ENCODE measurements at places on chromosomes 16 and 17.

- ATAC-seq = no peak
Observed at GRCh38 chr17:16459855-16460550, 32.0 kb downstream of the LRRC75A start.

DNA sequence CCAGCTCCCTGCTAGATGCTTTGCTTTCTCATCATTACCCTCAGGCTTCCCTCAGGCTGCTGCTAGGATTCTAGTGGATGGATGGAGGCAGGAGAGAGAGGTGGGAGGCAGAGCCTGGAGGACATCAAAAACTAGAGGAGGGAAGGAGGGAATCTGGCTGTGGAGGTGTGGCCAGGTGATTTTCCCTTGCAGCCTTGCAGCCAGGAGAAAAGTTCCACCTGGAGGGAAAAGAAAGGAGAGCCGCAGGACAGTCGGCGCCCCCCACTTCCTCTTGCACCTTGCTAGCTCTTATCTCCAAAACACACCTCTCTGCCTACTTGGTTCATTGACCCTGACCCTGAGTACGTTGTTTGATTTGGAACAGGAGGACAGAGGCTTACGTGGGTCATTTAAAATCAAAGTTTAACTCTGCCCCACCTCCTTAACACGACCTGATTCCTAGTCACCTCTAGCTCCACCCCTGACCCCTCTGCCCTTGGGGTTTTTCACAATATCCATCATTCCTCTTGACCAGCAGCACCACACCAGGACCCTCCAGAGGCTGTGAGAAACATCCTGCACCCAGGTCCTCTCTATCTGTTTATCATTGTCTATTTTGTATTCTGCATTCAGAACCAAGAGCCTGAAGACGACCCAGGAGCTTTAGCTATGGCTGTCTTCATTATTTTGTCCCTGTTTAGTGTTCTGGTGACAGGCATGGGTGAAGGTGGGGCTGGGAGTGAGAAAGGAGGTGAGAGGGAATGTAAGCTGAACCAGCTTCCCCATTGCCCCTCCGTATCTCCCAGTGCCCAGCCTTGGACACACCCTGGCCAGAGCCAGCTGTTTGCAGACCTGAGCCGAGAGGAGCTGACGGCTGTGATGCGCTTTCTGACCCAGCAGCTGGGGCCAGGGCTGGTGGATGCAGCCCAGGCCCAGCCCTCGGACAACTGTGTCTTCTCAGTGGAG is 15.9 kb downstream of the AOC3 start:
- no peak for ATAC-seq

GRCh38 chr16:67547423-67548264 is 14.7 kb upstream of the CTCF start:
- ATAC-seq = peak; percentile 12

- no peak for ATAC-seq
Observed at GRCh38 chr17:76421044-76421407, 31.9 kb downstream of the UBE2O start.

DNA sequence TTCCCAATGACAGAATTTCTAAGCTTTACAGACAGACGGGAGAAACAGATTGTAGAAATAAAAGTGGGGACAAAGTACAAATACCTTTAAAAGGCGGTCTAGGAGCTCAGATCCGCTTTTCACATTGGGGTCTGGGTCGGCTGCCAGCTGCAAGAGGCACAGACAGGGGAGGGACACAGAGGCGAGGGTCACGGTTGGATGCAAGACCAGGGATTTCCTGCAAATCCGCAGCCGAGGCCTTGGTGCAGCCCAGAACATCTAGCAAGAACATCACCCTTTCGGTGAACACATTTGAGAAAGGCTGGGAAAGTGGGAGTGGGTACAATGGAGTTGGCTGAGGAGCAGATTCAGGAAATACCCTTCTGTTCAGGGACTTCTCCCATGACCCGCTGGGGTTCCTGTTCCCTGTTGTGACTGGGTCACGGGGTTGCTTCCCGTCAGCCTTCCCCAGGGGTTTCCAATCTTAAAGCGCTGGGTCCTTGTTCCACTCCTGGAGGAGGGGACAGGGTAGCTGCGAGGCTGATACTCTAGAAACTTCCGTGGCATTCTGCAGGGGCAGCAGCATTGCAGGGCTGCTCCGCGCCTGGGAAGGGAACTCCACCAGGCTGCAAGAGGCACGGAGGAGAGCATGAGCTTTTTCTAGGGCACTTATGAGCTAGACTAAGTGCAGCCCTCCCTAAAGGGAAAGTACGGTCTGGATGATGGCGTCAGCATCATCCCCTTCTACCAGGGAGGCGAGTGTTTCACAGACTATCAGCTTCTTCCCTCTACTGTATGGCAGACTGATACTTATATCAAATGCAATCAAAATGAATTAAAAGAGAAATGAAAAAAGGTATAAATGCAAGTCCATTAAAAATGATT is 16.0 kb downstream of the VAC14 start:
- ATAC-seq = no peak

DNA sequence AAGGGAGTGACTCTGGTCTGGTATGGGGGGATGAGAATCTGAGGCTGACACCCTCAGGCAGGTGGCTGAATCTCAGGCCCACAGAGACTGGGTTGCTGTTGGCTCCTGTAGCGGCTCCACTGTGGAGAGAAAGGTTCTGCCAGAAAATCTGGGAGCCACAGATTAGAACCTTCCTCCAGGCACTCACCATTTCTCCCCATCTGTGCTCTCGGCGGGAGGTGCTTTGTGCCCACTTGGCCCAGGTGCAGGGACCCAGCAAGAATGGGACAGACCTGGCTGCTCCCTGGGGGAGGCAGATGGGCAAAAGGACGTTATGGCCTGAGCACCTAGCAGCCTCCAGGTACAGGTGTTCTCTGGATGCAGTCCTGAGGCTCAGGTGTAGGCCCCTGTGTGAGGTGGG is 20.1 kb downstream of the RAB11FIP3 start:
- ATAC-seq = no peak

- ATAC-seq = no peak
Observed at GRCh38 chr17:3889325-3890012, 3.4 kb downstream of the CAMKK1 start.

GRCh38 chr16:72164691-72165090 is 7.3 kb downstream of the PMFBP1 start:
- no peak for ATAC-seq

GRCh38 chr16:46690281-46691178 is 1.1 kb downstream of the ORC6 start:
- no peak for ATAC-seq

- no peak for ATAC-seq
Observed at GRCh38 chr17:58268774-58269556, 11.8 kb downstream of the MPO start.

- ATAC-seq = peak; percentile 69
Observed at GRCh38 chr16:4660454-4661007, 32.8 kb upstream of the NUDT16L1 start.

- no peak for ATAC-seq
Observed at GRCh38 chr16:3842994-3843393, 37.5 kb downstream of the CREBBP start.

DNA sequence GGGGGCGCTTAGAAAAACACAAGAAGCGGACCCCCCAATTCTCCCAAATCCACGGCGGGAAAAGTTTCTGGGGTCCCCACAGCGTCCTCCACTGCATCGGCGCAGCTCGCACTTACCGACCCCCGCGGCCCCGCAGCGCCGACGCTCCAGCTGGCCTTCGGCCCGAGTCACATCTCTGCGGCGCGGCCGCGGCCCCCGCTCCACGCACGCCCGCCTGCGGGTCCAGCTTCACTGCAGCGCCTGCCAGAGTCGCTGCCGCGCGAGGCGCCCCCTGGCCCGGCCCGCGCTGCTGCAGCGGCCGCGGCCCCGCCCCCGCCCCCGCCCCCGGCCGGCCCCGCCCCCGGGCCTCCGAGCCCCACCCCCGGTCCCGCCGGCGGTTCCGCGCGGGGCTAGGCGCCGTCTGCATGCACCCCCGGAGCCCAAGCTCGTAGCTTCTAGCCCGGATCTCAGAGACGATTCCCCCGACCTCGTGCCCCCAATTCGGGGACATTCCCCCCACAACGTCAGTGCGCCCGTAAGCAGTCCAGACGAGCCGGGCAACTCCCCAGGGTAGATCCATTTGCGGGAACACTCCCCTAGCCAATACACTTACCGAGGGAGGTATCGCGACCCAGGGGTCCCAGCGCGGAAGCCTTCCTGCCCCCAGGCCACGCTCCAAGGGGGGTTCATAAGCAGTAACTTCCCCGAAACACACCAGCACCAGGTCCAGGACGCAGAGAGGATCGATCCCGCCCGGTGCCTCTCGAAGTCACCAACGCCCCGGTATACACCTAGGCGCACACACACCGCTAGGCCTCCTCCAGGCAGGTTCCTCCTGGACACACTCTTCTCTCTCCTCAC is at the start of gene GPRC5B:
Gene GPRC5B (minus strand): TSS at position 238 of the 840 bp plus-strand sequence. CDS start 12,003 bp downstream, outside the sequence.
- ATAC-seq = peak; percentile 54

- ATAC-seq = no peak
Observed at GRCh38 chr16:67393788-67394154, 473 bp upstream of the TPPP3 start.

GRCh38 chr16:71626858-71627213 is 852 bp downstream of the MARVELD3 start:
- ATAC-seq = no peak

GRCh38 chr16:11806721-11807120 is 9.7 kb upstream of the ZC3H7A start:
- no peak for ATAC-seq

DNA sequence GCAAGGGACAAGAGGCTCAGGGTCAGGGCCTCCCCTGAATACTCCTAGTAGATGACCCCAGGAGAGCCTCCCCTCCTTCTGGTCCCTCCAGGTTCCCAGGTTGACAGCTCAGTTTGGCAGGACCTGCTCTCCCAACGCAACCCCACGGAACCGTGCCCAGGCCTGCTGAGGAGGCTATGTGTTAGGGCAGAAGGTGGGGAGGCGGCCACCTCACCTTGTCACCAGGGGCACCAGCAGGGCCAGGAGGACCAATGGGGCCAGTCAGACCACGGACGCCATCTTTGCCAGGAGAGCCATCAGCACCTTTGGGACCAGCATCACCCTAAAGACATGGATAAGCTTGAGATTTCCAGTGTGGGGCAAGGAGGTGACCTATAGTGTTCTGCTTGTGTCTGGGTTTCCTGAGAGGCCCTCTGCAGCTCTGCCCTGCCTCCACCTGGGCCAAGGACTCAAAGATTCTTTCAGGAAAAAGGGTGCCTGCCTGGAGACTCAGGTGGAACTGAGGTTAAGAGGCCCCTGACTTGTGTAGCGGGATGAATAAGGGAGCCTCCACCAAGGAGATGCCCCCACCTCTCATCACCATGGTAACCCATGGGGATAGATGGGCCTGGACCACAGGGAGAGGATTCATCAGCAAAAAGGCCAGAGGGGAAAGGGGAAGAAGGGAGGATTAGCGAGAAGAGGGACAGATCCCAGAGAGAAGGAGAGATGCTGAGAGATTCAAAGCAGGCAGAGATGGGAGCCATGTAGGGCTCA is 10.7 kb downstream of the COL1A1 start:
- ATAC-seq = no peak

DNA sequence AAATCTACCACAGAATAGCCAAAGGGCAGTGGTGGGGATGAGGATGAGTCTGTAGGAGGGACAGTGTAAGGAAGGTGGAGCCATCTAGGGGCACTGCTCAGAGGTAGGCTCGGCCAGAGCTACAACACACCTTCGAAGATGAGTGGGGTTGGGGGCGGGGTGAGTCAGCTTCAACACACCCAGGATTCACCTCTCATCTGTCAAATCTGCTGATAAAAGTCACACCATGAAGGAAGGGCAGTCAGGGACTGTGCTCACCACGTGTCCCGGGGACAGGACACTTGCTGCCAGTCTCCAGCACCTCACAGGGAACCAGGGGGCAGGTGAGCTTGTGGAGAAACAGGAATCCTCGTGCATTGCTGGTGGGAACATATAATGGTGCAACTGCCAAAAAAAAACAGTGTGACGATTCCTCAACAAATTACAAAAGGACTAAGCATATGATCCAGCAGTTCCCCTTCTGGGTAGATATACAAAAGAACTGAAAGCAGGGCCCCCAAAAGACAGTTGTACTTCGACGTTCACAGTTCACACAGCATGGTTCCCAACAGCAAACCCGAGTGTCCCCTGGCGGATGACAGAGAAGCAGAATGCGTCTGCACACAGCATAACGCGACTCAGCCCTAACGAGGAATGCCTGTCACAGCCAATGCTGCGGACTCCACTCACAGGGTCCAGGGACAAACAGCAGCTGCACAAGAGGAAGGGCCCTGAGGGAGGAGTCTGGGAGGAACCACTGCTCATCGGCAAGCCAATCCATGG is 133.1 kb downstream of the ANKRD11 start:
- ATAC-seq = peak; percentile 74

GRCh38 chr16:52561910-52562741 is 15.2 kb upstream of the TOX3 start:
- no peak for ATAC-seq

- no peak for ATAC-seq
Observed at GRCh38 chr17:54882371-54882770, 18.3 kb upstream of the TOM1L1 start.

DNA sequence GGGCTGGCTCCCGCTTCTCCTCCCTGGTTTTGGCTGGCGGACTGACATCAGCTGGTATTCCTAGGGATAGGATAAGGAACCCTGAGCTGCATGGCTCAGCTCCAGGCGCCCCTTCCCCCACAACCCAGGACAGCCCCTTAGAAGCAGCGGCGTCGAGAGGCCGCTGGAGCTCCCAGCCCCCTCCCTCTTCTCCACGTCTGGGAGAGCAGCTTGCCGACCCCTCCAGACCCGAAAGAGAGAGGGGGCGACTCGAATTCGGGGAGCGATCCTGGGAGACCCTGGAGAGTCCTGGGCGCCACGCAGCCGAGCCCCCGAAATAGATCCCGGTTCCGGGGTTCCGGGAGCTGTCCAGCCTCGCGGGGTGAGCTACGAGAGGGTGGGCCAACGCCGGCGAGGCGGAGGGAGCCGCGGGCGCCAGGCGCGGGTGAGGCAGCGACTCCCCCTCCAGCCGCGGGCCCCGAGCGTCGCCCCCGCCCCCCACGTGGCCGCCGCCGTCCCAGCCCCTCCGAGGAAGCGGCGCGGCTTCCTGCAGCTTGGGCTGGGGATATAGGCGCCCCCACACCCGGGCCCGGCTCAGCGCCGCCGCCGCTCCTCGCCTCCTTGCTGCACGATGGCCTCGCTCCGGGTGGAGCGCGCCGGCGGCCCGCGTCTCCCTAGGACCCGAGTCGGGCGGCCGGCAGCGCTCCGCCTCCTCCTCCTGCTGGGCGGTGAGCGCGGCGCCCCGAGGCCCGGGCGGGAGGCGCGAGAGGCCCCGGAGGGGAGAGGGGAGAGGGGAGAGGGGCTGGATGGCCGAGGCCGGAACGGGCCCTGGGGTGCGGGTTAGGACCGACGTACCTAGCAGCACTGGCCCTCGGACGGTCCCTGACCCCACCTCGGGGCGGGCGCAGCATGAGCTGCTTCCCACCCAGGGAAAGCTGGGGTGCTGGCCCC is at the start of gene RAMP2:
Gene RAMP2 (plus strand): TSS at position 576 of the 930 bp plus-strand sequence. CDS start 35 bp downstream, at position 611.
- peak; percentile 37 for ATAC-seq

DNA sequence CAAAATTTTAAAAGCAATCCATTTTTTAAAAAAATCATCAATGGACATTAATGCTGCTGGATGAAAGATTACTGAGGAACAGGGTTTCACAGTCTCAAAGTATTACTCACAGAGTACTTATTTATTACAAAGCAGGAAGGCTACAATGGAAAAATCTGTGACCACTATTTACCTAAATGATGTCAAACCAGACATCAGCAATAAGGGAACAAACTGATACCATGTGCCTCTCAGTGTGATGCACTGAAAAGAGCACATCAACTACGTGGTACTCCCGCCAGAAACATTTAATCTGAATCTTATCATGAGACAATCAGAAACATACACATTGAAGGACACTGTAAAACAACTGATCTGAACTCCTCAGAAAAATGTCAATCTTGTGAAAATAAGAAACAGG is 124.2 kb downstream of the PARN start:
- ATAC-seq = no peak

GRCh38 chr16:15822957-15823356 is 33.9 kb downstream of the MYH11 start:
- ATAC-seq = no peak

GRCh38 chr16:75203096-75203495 is 3.9 kb downstream of the CTRB2 start:
- no peak for ATAC-seq
